M059J (cell line): ENCODE measurements at places on chromosomes 5 and 9. TPM values are rescaled to one million over a fixed set of nuclear protein-coding genes. Genes with fewer than 3 reads are reported as not detected.

COL15A1 gene
- total RNA-seq, result 2.9 and 4.2 TPM in 2 replicates

HAND1 gene
- not detected in 2 replicates for total RNA-seq

- peak; percentile 62 for DNase-seq
Measured at GRCh38 chr5:103475629-103476240, 86.9 kb downstream of the NUDT12 start.

DNA sequence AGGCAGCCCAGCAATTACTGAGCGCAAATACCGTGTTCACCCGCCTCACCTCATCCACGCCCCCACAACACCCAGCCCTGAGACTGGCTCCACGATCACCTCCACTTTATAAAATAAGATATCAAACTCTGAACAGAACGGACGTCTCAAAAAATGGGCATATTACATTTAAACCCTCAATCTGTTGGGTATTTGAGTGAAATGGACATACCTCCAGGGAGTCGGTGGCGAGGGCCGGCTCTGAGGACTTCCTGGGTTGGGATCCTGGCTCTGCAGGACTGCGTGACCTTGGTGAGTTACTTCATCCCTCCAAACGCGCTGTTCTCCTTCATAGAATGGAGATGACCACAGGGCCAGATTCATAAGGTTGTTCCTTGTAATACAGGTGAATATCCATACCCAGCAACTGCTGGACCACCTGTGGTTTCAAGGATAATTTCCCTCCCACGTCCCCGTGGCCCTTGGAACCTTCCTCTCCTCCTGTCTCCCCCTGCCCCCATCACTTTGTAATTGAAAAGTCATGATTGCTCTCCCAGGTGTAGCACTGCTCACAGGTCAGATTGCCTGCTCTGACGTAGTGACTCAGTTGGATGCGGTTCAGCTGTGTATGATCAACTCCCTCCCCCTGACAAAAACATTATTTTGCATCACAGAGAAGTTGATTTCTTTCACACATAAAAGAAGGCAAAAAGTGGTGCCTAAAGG is 135.6 kb downstream of the KCNIP1 start:
- DNase-seq, result no peak

DNA sequence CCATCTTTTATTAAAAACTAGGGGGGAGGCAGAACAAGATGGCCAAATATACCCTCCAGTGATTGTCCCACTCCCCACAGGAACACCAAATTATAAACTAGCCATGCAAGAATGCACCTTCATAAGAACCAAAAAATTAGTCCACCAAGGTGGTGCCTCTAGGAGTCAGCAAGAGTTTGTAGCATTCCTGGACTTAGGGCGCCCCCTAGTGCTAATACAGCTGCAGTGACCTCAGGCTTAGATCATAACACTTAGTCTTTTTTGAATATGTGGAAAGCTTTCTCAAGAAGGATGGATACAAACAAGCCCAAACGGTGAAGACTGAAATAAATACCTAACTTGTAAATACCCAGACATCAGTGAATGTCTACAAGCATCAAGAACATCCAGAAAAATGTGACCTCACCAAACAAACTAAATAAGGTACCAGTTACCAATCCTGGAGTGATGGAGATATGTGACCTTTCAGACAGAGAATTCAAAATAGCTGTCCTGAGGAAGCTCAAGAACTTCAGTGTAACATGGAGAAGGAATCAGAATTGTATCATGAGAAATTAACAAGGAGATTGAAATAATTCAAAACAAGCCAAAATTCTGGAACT is 19.3 kb downstream of the PPIP5K2 start:
- DNase-seq, result peak; percentile 73

- no peak for DNase-seq
Measured at GRCh38 chr5:160887780-160888179, 35.8 kb upstream of the ATP10B start.

HSD17B3 gene
- total RNA-seq, result 1.9 TPM in 1 of 2 replicates, not detected in the other

PFN3 gene
- not detected in 2 replicates for total RNA-seq

- DNase-seq, result no peak
Measured at GRCh38 chr5:15367489-15367888, 132.5 kb upstream of the FBXL7 start.

- DNase-seq, result no peak
Measured at GRCh38 chr5:157030692-157031091, 28.2 kb downstream of the HAVCR1 start.

DNA sequence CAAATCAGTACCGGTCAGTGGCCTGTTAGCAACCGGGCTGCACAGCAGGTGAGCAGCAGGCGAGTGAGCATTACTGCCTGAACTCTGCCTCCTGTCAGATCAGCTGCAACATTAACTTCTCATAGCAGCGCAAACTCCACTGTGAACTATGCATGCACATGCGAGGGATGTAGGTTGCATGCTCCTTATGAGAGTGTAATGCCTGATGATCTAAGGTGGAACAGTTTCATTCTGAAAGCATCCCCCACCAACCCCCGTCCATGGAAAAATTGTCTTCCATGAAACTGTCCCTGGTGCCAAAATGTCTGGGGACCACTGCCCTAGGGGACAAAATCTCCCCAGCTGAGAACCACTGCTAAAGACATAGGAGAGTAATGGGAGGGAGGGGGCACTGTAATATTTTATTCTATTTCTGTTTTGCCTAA is 51.1 kb downstream of the P4HA2 start:
- no peak for DNase-seq

LCN12 gene
- 1.2 TPM in 1 of 2 replicates, not detected in the other for total RNA-seq

DNA sequence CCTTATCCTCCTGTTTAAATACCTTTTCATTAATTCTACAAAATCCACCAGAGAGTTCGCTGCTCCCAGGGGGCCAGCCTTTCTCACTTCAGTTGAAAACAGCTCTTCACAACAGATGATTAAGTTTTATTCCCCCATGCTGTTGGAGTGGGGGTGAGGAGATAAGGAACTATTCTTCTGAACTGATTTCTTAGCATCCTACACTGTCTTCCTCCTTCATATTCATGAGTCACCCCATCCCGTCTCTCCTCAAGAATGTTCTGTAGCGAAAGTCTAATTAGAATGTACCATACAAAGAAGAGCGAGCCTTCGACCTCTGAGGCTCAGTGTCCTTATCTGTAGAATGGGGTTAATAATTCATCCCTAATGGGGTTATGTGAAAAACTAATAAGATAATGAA is 138.0 kb downstream of the PIK3R1 start:
- DNase-seq, result no peak

GRCh38 chr9:112445196-112445595 is 41.4 kb upstream of the KIAA1958 start:
- DNase-seq, result no peak

SLC12A2 gene
- 25.0 and 48.9 TPM in 2 replicates for total RNA-seq

- peak; percentile 14 for DNase-seq
Measured at GRCh38 chr9:34381323-34381722, 4.6 kb upstream of the MYORG start.

DNA sequence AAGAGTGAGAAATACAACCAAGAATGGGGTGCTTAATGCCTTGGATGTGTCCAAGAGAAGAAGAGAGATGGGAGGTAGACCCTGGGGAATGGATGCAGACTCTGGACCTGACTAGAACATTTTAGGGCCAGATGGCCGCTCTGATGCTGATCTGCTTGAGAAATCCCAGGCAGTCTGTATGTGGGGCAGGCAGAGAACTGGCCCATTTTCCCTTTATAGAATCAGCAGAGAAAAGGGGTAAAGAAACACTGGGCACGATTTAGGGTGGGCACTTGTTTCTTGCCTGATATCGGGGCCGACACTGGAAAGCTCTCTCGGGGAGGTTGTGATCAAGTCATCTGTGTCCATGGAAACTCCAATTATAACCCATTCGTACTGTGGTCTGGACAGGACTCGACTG is 118.5 kb upstream of the FSTL4 start:
- no peak for DNase-seq

LCN1 gene
- not detected in 2 replicates for total RNA-seq

GRCh38 chr9:79564105-79564504 is 7.7 kb upstream of the TLE4 start:
- no peak for DNase-seq

GRCh38 chr5:86579502-86579901 is 38.2 kb upstream of the COX7C start:
- no peak for DNase-seq

DNA sequence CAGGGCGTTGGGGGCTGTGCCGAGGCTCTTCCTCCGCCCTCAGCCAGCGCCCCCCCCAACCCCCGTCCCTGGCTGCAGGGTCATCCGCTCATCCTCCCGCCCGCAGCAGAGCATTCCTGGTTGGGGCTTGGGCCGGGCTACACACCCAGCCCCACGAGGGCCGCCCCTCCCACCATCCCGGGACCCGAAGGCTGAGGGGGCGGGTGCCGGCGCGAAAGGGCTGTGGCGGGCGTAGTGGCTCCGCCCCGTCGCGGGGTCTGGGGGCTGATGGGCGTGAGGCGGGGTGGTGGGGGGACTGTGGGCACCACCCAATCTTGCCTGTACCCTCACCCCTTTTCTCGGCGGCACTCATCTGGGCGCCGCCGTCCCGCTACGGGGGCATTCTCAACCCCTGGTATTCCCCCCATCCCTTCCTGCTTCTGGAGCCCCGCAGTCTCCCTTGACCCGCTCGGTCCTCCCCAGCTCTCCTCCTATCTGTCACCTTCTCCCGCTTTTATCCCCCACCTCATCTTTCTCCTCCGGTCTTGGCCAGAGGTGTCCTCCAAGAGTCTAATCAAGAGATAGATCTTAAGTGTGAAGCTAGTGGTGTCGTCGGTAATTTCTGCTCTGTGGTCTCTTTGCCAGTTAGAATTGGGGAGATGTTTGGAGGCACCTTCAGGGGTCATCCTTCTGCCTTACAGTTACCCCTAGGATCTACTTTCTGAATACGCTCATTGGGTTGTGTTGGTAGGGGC is 1.6 kb downstream of the FER start:
- DNase-seq, result peak; percentile 44

DNA sequence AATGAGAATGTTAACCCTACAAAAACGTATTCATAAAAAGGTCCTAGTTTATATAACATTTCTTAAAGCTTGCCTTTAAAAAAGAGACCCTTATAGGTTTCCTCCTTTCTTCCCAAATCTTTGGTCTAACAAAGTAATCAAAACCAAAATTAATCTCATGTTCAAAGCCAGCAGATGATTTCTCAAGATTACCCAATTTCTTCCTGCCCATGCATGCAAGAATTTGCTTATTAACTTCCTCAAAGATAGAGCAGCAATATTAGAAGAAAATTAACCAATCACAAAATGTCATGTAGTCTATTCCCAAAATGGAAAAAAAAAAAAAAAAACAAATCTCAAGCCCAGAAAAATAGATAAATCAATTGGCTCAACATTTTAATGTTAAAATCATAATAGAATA is 114.9 kb downstream of the MLLT3 start:
- no peak for DNase-seq

GRCh38 chr9:14967450-14968321 is 57.5 kb upstream of the FREM1 start:
- no peak for DNase-seq

GRCh38 chr5:79183617-79184016 is 52.3 kb upstream of the JMY start:
- DNase-seq, result no peak

GRCh38 chr5:142971303-142972013 is 201.3 kb downstream of the ARHGAP26 start:
- no peak for DNase-seq

- DNase-seq, result peak; percentile 32
Measured at GRCh38 chr5:431001-431710, 11.8 kb upstream of the EXOC3 start.

DNA sequence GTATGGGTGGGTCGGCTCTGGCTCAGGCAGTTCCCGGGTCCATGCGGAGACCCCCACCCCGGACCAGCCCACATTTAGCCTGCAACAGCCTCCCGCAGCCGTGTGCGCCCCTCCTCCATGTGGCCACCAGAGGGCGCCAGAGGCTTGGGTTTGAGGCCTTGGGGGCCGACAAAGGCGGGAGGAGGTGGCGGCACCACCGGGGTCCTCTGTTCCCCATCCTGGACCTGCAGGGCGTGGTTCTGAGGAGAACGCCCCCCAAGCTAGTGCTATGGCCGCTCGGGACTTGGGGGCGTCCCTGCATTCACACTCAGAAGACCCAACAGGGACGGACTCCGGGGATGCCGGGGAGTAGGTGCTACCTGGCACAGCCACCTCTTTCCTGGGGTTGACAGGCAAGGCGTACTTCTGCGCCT is 16.5 kb downstream of the ASS1 start:
- DNase-seq, result peak; percentile 48

DNA sequence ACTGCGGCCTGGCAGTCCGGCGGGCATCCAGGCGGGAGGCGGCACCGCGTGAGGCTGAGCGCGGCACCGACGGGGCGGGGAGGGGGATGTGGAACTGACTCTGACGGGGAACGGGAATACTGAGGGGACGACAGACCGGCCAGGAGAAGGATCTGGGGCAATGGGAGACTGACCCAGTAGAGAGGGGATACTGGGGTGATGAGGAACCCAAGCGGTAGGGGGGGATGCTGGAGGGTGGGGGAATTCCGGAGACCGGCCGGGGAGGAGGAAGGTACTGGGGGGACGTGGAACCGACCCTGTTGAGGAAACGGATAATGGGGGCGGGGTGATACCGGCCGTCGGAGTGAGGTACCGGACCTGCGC is 423 bp downstream of the IPPK start:
- no peak for DNase-seq

- DNase-seq, result peak; percentile 45
Measured at GRCh38 chr5:93587597-93588351, 4.8 kb downstream of the NR2F1 start.

DOK3 gene
- 2.2 and 6.7 TPM in 2 replicates for total RNA-seq

- no peak for DNase-seq
Measured at GRCh38 chr9:99602854-99603253, 218.8 kb upstream of the NR4A3 start.

- no peak for DNase-seq
Measured at GRCh38 chr9:77947651-77948050, 84.0 kb downstream of the GNAQ start.

ZBTB26 gene
- total RNA-seq, result 2.8 and 5.3 TPM in 2 replicates

FRMPD1 gene
- total RNA-seq, result not detected in 2 replicates

- peak; percentile 100 for DNase-seq
Measured at GRCh38 chr5:149485655-149486615, 65.3 kb downstream of the CSNK1A1 start.

- peak; percentile 1 for DNase-seq
Measured at GRCh38 chr5:166992874-166993722, 1298.3 kb upstream of the WWC1 start.

GRCh38 chr5:97847920-97848631 is 665.0 kb upstream of the RIOK2 start:
- no peak for DNase-seq

DNA sequence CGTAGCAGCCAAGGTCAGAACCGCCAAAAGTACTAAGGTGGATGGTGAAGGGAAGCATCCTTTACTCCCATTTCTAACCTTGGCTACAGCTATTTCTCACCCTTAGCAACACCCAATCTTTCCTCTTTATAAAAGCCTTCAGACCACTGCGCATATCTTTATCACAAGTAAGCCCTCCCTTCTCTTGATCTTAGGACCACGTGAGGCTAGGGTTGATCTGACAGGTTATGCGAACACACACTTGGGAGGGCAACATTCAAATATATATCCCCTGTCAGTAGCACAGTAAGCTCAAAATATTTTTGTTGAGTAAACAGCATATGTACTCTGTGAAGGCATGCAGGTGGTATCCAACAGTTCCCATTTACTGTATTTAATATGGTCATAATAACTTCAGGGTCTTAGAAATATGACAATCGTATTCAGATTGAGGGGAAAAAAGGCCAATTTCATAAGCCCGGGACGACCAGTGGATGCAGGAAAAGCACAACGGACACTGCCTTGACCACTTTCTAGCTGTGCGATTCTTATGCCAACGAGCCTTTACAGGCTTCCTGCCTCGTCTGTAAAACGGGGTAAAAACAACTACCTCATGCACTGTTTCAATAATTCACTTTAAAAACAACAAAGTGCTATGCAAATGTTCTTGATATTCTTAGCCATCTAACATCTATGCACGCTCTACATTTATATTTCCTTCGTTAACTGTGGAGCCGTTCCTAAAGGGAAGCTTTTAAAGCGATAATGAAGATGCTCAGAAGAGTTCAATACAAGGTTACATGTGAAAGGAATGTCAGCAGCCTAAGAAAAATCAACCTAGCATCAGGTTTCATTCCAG is 1.3 kb downstream of the ARSB start:
- peak; percentile 51 for DNase-seq
